ENCODE measurements at places on chromosomes 11 and 22. TPM values are rescaled to one million over a fixed set of nuclear protein-coding genes. Genes with fewer than 3 reads are reported as not detected.

- no peak for DNase-seq
Measured at GRCh38 chr11:100397401-100397800, 289.7 kb upstream of the ARHGAP42 start.

APOL5 gene
- not detected for total RNA-seq

CSRP3 gene
- not detected for total RNA-seq

DNA sequence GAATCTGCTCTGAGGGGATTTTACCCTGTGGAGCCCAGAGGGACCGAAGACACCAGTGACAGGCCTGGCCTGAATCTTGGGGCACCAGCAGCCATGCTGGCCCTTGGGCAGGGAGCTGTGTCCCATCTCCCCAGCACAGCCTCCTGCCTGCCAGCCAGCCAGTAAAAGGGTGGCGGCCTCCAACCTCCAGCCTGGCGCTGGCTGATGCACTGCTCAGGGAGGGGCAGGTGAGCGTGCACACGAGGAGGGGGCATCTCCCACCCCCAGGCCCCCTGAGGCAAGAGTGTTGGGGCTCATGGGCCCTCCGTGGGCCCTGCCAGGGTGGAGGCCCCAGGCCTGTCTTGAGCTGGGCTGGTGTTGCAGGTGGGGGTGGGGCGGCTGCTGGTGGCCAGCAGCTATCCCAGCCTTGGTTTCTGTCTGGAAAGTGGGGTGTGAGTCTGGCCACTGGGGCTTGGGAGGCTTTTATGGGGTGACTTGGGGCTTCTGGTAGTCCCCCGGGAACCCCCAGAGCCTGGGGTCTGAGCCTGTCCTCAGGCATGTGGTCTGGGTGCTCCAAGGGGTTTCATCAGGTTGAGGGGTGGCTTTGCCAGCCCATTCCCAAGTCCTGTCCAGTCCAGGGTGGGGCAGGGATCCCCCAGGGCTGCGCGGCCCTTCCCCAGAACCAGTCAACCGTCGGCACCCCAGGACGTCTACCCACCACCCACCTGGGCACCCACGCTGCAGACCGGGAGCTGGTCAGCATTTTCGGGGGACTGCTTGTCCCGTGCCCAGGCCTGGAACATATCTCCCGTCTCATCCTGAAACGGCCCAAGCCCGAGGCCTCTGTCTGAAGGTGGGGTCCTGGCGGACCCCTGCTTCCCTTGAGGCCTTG lies 17.8 kb downstream of the TSPAN4 start:
- DNase-seq, result no peak

- no peak for DNase-seq
Measured at GRCh38 chr11:66281001-66281400, 3.0 kb downstream of the CNIH2 start.

GRCh38 chr11:57306940-57307565 lies 17.7 kb downstream of the TNKS1BP1 start:
- no peak for DNase-seq

GRCh38 chr22:38258895-38259294 lies 13.9 kb downstream of the TMEM184B start:
- no peak for DNase-seq

GRCh38 chr11:61598886-61599868 lies 18.3 kb upstream of the SYT7 start:
- no peak for DNase-seq

GRCh38 chr11:59801160-59801706 lies 9.3 kb downstream of the MRPL16 start:
- DNase-seq, result no peak

MUC2 gene
- not detected for total RNA-seq

DNA sequence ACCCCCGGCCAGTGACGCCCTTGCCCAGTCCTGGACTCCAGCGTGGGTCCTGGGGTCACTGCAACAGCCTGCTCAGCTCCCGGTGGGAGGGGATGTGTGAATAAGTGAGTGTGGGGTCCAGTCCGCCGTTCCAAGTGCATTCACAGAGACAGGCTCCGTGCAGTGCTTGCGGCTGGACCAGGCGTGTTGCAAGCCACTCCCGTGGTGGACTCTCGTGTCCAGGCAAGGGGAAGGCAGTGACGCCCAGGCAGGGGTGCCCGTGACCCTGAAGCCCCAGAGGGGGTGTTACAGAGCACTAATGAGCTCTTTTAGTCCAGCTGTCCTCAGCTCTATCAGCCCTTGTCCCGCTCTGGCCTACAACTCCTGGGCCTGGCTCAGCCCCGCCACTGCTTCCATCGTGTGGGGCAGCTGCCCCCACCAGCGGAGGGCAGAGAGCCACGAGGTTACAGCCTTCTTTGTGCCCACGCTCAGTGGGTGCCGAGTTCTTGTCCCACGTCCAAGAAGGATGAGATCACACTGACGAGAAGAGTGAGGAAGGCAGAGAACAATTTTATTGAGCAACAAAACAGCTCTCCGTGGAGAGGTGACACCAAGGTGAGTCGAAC lies 1807.5 kb downstream of the LRRC4C start:
- no peak for DNase-seq

XKR3 gene
- total RNA-seq, result not detected

GRCh38 chr11:61725781-61726231 lies 26.6 kb upstream of the MYRF start:
- DNase-seq, result no peak

Data from spleen (tissue), 13 donors.